ENCODE measurements at places on chromosomes 2 and 18.

- DNase-seq: no peak
These were observed 713.8 kb downstream of the NRXN1 start for GRCh38 chr2:50318147-50318546.

GRCh38 chr18:42392416-42392815 is 437.4 kb downstream of the PIK3C3 start:
- no peak for DNase-seq

DNA sequence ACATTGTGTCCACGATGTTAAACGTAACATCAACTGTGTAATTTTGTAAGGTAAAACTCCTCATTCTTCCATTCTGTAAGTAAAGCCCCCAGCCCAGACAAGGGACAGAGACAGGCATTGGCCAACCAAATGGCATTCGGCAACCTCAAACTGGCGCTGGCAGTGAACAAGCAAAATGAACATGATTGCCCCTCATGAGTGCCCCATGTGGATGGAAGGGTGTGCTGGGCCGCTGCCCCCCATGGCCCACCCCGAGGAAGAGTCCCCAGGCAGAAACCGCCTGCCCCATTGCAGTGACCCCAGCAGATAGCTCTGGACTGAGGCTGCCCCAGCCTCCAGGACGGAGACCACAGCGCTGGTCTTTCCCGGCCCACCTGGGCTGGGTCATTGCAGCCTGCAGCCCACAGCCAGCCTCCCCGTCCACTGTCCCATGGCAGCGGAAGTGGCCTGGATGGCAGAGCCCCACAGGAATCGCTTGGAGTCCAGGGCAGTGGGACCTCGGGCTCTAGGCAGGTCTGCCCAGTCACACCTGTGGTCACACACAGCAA is 220.2 kb downstream of the HDAC4 start:
- peak; percentile 46 for DNase-seq

GRCh38 chr2:15279201-15279876 is 281.8 kb downstream of the NBAS start:
- no peak for DNase-seq

- DNase-seq: no peak
These were observed 1293.7 kb upstream of the SLC39A10 start for GRCh38 chr2:194363295-194363694.

DNA sequence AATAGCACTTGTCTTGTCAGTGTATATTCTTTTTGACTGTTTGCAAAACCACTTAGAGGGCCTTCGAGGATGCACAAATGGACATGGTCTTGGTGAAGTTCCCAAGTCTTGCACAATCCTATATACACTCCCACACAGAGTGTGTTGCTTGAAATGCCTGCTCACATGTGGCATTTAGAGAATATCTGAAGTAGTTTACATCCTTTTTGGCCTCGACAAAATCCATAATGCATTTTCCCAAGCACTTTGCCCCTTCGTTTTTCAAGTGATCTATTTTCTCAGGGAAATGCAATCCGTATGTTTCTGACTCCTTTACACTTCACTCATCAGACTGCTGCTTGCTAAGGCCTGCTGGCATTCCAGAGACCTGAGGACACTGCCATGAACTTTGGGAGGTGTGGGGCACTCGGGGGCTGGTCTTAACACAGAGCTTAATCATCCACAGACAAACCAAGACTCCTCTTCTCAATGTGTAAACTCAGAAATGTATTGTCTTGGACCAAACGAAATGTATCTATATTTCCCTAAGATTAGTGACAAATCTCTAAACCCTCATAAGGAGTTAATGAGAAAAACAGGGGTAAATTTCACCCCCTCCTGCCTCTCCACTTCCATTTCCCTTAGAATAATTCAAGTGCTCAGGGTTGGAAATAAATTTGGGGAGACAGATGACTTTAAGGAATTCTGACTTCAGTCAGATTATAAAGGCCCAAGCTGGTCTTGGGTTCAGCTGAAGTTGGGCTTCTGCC is 219.3 kb upstream of the APCDD1 start:
- no peak for DNase-seq

DNA sequence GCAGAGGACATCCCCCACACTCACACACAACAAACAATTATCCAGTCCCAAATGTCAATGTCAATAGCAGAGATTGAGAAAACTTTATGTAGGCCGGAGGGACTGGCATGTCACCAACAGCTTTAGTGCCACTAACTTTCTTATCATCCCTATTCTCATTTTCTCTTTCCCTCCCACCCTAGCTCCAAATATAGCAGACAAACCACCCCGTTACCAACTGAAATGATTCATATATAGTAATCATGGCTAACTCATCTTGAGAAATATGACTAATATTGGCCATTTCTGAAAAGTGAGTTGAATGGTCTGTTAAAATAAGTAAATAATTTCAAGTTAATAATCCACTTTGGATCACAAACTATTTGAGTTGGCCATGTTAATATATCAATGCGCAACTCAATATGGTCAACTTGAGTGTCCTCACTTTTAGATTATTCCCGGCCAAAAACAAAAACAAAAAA is 242.1 kb upstream of the RND3 start:
- no peak for DNase-seq

GRCh38 chr2:102119255-102119654 is 23.3 kb upstream of the IL1R1 start:
- DNase-seq: no peak

DNA sequence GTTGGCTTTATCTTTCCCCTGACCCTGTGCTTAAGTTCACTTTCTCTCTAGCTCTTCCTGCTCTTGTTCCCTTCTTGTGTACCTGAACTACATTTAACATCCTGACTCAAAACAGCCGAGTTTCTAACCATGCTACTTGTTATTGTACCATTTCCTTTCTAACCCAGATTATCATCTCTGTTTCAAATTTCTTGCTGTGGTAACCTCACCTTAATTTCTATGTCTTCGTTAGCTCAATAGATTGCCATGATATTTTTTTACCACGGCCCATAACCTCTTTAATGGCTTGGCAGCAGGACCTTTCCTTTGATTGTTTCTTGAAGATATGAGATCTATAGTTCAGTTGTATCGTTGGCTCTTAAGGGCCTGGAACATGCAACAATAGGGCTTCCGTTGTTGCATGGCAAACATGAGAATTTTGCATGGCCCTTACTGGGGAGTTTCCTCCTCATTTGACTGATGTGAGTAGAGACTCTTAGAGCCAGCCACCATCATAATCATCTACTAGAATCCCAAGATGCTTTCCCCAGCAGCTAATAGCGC is 11.1 kb downstream of the CFAP36 start:
- no peak for DNase-seq

DNA sequence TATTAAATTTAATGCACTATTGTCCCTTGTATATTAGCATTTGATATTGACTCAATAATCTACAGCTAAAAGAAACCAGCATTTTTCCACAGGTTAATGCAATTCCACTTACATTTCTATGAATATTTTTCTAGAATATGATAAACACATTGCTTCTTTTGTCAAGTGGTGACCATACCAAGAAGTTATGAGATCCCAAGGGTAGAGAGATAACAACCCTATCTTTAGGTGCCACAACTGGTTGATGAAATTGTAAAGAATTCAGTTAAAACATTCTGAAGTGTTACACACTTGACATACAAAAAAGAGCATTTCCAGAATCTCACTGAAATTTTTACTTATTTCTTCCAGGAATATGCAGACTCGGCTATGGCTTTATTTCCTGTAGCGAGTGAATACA is 56.0 kb downstream of the ABCG8 start:
- DNase-seq: no peak

- DNase-seq: no peak
These were observed 110.2 kb downstream of the PRKCE start for GRCh38 chr2:45761635-45762034.

- DNase-seq: no peak
These were observed 162.0 kb downstream of the C1D start for GRCh38 chr2:67900826-67901225.
